NCI-H1417 (cell line): ENCODE measurements at places on chromosomes 6 and 20.
A peak's percentile ranks its signal among the peaks of the same experiment; 100 is the strongest.

- DNase-seq, result no peak
Observed at GRCh38 chr6:137792160-137793033, 74.7 kb upstream of the TNFAIP3 start.

DNA sequence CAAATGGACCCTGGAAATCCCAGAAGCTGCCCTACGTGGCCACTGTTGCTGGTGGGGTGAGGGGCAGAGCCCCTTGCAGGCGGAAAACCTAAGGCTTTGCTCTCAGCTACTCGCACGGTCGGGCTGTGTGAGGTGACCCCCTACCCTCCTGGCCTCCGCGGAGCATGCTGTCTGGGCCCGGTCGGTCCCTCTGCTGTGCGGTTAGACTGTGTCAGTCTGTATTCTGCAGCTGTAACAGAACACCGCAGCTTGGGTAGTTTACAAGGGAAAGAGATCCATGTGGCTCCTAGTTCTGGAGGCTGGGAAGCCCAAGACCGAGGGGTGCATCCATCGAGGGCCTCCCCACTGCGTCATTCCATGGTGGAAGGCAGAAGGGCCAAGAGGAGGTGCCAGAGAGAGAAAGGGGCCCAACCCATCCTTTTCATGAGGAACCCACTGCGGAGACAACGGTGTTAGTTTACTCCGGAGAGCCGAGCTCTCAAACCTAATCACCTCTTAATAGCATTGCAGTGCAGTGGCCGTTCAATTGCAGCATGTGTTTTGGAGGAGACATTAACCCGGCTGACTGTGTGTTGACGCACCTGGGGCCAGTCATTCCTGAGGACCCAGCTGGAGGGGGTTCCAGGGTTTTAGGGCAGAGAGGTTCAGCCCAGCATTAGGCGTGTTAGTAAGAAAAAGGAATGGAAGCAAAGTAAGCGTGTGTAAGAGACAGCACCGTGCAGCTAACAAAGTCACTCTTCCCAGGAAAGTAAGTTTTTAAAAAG, 18.3 kb downstream of the COL9A3 start:
- DNase-seq, result peak; percentile 44

GRCh38 chr6:55636406-55637102, 57.6 kb upstream of the HMGCLL1 start:
- peak; percentile 79 for DNase-seq

GRCh38 chr6:129679758-129680157, 30.2 kb downstream of the ARHGAP18 start:
- DNase-seq, result no peak

GRCh38 chr20:58587467-58587866, 63.6 kb upstream of the STX16 start:
- DNase-seq, result no peak

GRCh38 chr6:18359237-18359885, 27.8 kb upstream of the RNF144B start:
- no peak for DNase-seq

- no peak for DNase-seq
Observed at GRCh38 chr6:31498748-31499147, 803 bp downstream of the MICB start.

- peak; percentile 8 for DNase-seq
Observed at GRCh38 chr6:98036344-98036923, 753.4 kb upstream of the MMS22L start.

DNA sequence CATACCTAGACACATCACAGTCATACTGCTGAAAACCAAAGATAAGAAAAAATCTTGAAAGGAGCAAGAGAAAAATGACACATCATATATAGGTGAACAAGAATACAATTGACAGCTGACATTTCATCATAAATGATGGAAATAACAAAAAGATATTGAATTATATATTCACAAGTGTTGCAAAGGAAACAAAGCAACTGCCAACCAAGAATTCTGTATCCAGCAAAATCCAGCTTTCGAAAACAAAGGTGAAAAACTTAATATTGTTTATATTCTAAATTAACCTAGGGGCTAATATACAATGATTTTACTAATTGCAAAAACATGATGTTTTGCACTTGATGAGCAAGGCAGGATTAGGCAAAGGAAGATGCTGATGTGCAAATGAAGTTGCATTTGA, 84.3 kb downstream of the MOXD1 start:
- no peak for DNase-seq

GRCh38 chr6:7071405-7071804, 36.4 kb upstream of the RREB1 start:
- no peak for DNase-seq

- no peak for DNase-seq
Observed at GRCh38 chr6:26524722-26525370, 13.3 kb upstream of the HMGN4 start.

GRCh38 chr6:157240059-157240959, 83.0 kb downstream of the TMEM242 start:
- DNase-seq, result peak; percentile 71

DNA sequence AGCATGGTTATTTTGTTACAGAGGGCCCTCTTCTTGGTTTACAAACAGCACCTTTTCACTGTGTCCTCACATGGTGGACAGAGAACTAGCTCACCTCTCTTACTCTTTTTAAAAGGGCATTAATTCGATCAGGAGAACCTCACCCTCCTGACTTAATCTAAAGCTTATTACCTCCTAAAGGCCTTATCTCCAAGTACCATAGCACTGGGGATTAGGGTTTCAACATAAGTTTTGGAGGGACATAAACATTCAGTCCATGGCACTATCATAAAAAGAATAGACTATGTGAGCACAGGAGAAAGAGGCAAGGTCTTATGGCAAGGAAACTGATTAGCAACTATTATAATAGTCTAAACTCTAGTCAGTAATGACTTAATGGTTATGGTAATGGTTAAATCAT, 736.2 kb upstream of the ADGRB3 start:
- no peak for DNase-seq

DNA sequence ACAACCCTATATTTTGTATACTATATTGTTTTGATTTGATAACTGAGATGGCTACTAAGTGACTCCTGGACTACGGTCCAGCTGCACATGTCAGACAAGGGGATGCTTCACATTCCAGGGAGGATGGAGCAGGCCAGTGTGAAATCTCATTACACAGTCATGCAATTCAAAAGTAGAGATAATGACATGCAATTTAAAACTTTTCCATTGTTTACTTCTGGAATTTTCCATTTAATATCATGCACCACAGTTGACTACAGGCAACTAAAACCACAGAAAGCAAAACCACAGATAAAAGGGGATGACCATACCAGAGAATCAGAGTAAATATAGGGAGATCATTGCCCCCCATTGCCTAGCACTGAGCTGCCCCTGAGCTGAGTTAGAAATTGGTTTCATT, 366.4 kb downstream of the BTBD9 start:
- no peak for DNase-seq

GRCh38 chr6:1386038-1386709, 3.2 kb upstream of the FOXF2 start:
- DNase-seq, result no peak
